ENCODE measurements at places on chromosomes 11 and 22.

GRCh38 chr11:34618406-34618805 lies 2.5 kb upstream of the EHF start:
- DNase-seq: no peak

DNA sequence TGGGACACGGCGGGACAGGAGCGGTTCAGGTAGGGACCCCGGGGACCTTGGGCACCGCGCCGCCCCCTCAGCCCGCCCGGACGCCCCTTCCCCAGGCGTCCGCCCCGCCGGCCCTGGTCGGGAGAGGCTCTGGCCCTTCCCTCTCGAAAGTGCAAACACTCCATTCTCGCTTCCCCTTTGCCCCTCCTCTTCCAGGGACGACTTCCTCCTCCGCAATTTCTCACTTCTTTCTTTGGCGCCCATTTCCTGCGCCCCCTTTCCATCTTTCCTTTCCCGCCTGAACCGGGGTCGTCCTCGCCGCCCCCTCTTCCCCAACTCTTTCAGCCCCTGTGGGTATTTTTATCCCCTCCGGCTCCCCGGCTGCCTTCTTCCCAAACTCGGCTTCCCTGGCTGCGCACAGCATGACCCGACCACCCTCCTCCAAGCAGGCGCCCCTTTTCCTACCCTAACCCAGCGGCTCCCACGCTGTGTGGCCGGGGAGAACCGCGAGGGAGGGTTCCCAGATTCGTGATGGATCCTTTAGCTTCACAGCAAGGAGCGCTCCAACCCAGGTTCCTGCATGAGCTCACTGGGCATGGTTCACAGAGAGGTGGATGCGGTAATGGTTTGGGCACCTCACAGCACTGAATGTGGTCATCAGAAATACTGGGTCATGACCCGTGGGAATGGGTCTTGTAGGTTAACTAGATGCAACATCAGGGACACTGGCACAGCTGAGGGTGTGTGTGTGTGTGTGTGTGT lies 689 bp downstream of the RAB39A start:
- peak; percentile 69 for DNase-seq

DNA sequence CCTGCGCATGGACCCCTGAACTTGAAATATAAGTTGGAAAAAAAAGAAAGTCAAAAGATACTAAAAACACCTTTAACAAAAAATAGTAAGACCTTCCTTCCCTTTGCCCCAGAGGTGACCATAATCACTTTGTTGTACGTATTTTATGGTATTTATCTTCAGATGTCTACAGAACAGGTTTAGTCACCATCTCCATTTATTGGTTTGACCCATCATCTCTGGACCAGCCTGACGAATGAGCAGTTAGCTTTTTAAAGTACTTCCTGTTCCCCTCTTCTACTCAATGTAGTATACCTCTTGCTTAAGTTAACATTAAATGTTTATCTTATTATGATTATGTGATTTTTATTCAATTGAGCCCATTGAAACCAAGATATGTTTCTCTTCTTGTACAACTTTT lies 64.7 kb upstream of the CREB3L1 start:
- no peak for DNase-seq

DNA sequence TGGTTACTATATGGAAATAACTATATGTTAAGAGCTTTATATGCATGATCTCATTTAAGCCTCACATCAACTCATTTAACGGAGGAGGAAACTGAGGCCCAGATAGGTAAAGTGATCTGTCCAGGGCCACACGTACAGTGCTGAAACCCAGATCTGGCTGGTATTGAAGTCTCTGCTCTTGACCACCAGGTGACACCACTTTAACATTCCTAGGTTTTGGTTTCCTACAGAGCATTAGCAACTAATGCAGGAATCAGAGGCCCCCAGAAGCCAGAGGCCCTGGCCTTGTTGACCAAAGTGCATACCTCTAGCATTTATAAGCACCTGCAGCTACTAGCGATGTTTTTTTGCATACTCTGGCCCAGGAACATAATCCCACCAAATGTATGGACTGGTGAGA lies 12.9 kb upstream of the LIMK2 start:
- DNase-seq: no peak

GRCh38 chr11:1400317-1401170 lies 10.8 kb downstream of the BRSK2 start:
- no peak for DNase-seq

DNA sequence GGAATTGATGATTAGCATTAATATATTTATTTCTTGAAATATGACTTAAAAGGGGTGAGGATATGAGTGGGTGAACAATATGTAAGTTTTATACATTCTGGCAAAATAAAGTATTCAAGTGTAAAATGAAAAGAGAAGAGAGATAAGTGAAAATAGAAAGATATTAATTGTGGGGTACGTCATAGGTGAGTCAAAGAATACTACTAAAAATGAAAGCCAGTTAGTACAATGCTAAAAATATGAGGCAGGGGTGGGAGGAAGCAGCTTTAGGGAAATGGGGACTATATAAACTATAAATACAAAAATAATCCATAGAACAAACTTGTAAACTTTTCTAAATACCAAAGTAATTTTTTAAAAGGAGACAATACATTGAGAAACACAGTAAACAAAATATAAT lies 661.4 kb downstream of the CNTN5 start:
- no peak for DNase-seq

DNA sequence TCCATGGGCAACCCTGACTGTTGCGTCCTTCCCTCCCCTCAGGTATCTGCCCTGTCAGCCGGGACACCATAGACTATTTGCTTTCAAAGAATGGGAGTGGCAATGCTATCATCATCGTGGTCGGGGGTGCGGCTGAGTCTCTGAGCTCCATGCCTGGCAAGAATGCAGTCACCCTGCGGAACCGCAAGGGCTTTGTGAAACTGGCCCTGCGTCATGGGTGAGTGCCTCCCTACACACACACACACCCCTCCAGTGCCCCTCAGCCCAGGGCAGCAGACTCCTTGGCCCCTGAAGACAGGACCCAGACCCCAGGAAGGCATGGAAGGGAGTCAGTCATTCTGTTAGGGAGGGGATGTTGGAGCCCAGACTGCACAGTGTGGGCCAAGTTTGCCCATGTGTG lies 17.9 kb upstream of the UVRAG start:
- DNase-seq: no peak

- DNase-seq: no peak
Measured at GRCh38 chr22:37994049-37994448, 9.7 kb upstream of the SOX10 start.

DNA sequence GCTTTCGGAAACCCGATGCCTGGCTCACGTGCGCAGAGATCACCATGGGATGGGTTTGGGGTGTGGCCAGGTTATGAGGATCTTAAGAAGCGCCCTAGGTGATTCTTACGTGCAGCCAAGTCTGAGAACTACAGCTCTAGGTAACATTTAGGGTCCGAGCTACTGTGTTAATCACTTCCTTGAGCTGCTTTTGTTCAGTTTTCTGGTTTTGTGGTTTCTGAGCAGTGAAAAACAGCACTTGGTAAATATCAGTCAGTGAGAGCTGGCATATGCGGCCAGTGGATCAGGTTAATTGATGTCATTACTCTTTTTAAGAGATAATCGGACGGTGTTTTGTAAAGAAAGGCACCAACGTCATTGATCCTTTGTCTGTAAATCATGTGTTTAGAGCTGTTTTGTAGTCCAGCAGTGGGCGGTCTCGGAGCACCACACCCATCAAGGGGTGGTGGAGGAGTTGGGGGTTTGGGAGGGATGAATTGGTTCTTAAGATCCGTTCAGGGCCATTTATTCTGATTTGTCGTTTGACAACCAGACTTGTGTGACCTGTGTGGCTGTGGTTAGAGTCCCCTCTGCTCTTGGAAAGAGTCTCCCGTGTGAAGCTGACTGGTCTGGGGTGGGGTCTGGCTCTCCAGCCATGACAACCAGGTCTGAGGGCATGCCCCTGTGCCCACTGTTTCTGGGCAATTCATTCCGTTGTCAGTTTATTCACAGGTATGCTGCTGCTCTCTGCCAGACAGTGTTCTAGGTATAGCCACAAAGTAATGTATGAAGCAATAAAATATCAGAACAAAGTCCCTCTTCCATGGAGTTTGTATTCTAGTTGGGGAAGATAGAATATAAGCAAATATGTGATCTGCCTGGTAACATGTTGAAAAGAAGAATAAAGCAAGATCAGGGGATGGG lies 61.9 kb upstream of the SORL1-AS1 start:
- no peak for DNase-seq

GRCh38 chr11:93133488-93134109 lies 64.2 kb downstream of the SLC36A4 start:
- peak; percentile 61 for DNase-seq

GRCh38 chr11:61700212-61700611 lies 20.0 kb downstream of the DAGLA start:
- DNase-seq: no peak

DNA sequence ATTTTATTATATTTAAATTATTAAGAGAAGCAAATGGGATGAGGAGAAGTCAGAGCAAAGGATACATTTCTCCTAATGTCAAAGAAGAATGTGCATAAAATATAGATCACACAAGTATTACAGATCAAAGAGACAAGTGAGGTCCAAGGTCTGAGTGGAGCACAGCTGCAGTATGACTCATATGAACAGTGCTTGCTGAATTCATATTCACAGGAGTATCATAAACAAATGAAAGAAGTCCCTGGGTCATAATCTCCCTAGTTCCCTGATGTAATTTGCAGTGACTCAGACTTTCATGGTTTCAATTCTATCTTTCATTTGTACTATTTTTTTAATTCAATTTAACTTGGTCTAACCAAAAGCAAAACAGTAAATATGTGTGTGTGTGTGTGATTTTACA lies 499.0 kb upstream of the CCDC179 start:
- DNase-seq: peak; percentile 37

DNA sequence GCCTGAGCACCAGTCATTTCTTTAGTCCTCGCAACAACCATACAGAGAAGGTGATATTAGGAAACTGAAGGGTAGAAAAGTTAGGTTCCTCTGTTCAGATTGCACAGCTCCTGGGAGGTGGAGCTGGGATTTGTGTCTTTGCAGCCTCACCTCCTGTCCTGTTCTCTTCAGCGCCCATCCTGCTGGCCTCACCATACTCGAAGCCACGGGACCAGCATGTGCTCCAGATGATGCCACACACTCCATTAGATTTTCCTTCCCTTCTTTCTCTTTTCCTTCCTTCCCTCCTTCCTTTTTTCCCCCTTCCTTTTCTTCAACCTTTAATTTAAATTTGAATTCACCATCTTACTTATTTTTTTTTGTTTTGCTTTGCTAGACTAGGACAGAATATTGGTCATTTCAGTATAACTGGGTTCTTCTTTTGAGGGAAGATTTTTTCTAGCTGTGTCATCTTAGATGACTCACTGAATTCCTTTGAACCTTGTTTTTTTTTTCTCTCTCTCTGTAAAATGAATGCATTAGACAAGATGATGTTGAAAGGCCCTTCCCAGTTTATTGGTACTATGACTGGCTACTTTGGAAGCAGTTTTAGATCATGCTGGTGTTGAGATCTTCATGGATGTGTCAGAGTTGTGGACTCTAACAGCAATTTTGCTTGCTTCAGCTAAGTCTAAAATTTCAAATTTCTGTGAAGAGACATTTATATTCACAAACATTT lies 662.5 kb upstream of the TENM4 start:
- no peak for DNase-seq

DNA sequence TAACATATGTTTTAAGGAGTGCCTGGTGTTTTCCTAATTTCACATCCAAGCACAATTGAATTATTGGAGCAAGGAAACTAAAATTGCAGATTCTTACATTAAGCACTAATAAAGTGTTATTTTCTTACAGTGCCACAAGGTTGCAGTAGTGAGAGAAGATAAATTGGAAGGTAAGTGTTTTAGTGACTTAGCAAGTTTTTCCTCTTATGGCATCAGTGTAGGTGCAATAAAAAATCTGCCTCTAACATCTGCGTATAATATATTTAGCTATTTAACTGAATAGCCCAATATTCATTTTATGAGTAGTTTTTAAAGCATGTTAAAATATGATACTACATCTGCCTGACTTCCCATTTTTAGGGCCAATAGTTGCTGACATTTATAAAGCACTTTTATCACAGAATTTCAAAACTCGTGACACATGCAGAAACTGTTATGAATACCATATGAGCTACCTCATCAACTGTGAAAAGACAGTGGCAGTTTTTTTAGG lies 19.0 kb downstream of the POLD3 start:
- peak; percentile 24 for DNase-seq

- DNase-seq: peak; percentile 53
Measured at GRCh38 chr22:20546541-20546950, 39.1 kb downstream of the MED15 start.

DNA sequence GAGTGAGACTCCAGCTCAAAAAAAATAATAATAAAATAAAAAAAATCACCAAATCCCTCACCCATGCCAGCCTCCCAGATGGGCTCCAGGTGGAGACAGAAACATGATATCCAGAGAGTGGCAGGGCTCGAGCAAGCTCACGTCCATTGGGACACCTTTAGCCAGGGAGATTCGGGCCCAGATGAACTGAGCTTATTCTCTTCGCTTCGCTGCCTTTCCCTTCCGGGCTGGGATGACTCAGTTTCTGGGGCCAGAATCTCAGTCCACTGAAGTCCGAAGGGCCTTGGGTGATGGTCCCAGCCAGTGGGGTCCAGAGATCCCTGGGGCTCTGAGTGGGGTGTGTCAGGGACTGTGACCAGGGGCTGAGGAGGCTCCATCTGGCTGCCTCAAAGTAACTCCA lies 23.0 kb upstream of the MYEOV start:
- DNase-seq: no peak

DNA sequence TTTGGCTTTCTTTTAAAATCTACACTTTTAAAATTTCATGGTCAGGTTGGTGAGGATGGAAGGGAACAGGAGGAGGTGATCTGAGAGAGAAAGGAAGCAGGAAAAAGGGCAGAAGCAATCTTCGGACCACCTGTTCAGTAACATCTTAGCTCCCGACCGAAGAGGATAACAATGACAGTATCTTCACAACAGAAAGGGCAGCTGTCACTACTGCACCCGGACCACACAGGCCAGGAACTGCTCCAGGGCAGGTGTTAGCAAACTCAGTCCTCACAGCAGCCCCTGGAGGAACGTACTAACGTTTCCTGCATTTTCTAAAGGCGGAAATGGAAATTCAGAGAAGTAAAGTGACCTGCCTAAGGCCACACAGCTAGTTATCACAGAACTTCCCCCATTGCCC lies 16.8 kb downstream of the PTPN5 start:
- no peak for DNase-seq

DNA sequence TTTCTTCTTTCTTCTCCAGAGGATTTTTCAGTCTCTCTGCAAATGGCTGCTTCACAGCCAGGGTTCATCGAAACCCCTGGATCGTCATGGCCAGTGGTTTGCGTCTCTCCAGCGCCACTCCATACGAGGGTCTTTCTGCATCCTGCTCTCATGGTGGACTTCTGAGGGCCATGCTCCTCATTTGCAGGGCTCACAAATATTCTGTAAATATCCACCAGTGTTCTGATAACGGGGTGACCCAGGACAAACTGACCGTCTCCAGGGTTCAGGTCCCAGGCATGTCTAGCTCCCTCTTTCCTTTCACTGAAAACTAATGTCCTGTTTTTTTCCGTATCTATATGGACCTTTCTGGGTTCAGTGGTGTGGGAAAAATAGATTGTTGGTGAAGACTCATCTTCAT lies 15.7 kb upstream of the VPREB1 start:
- no peak for DNase-seq

DNA sequence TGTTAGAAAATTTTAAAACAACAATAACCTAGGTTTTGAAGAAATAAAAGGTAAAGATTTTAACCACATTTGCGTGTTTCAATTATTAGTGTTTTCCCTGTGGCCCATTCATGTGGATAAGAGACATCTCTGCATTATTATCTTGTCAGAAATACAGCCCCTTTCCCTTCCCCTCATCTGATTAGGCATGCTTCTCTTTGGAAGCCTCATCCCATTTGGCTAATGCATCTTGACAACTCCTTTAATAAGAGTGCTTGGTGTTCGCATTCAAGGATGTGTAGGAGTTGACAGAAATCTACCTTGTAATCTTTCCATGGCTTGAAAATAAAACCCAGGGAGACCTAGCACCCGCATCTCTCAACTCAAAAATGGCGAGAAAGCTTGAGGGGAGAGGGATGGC lies 635.5 kb downstream of the NTM start:
- DNase-seq: peak; percentile 83
